RPMI7951 (cell line): ENCODE measurements at places on chromosomes 12 and 14. TPM values are rescaled to one million over a fixed set of nuclear protein-coding genes. Genes with fewer than 3 reads are reported as not detected.

MYF6 gene
- total RNA-seq = not detected in 2 replicates

TAS2R7 gene
- not detected in 2 replicates for total RNA-seq

KRT73 gene
- total RNA-seq = not detected in 2 replicates

UBR7 gene
- total RNA-seq = 59.6 and 71.9 TPM in 2 replicates

DGLUCY gene
- total RNA-seq = 13.6 and 15.6 TPM in 2 replicates

- DNase-seq = no peak
Measured at GRCh38 chr12:127143020-127143419, 1124.0 kb upstream of the TMEM132C start.

DNA sequence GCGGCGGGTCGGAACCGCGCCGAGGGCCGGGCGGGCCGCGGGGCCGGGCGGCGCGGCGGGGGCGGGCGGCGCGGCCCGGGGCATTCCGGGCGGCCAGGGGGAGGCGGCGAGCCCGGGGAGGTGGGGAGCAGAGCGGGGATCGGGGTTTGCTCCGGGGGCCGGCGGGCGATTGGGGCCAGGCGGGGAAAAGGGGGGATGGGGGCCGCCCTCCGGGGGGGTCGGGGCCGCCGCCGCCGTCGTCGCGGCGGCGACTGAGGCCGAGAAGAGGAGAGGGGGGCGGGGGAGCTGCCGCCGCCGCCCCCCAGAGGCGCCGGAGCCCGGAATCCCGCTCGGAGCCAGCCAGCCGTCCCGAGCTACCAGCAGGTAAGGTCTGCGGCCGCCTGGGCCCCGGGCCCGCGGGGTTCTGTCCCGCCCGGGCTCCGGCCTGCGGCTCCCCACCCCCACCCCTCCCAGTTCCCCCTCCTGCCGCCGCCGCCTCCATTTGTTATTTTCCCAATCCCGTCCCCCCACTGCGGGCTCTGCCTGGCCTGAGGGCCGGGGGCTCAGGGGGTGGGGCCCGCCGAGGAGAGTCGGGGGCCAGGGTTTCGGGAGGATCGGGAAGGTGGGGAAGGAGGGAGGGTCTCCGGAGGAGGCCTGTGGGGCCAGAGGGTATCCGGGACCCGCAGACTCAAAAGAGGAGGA, 403 bp downstream of the ATN1 start:
- DNase-seq = no peak

DNA sequence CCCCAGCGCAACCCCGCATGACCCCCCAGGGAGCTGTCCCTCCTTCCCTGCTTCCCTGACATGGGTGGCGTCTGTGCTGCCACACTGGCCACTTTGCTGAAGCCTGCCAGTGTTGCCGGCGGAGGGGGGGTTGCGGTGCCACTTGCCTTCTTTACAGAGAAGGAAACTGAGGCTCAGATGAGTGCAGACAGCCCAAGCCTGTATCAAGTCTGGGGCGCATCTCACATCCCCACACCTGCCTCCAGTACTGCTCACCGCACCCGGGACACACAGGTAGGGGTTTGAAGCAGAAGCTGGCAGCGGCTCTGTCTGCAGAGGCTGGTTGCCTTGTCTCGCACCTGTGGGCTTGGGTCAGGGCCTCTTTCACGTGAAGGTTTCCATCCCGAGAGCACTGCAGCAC, 104.7 kb upstream of the RTL1 start:
- no peak for DNase-seq

GRCh38 chr12:92582893-92583292, 119.9 kb upstream of the PLEKHG7 start:
- no peak for DNase-seq

DNA sequence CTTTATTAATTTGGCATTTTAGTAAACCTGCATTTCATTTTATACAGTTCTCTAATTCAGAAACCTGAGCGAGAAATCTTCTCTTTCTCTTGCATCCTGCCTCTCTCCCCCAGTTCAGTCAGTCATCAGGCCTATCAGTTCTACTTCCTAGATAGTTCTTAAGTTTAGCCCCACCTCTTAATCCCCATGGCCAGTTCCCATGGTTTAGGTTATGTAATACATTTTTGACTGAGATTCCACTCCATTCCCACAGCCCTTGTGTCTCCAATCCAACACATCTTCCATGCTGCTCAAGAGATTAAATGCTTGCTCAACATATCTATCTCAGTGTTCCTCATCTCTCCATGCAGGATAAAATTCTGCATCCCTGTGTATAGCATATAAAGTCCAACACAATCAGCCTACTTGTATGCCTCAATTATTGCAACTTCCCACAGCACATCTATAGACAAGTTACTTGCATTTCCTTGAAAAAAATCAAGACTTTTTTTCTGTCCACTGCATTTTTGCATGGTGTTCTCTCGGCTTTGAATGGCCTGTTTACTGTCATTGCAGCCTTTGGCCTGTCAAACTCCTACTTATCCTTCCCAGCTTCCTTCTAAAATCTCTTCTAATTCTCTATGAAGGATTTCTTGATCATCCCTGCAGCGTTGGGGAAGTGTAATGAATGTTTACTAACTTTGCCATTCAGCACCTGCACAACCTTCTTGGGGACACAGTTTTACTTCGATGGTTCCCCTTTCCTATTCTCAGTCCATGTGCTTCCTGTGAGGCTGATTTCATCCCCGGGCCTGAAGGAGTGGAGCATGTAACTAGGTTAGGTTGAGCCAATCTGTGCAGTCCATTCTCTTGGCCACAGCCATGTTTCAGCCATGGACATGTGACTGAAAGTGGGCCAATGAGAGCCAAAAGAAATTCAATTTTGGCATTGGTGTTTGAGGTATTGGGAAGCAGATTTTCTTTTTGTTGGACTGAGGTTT, 80.8 kb downstream of the DACT1 start:
- no peak for DNase-seq

DNA sequence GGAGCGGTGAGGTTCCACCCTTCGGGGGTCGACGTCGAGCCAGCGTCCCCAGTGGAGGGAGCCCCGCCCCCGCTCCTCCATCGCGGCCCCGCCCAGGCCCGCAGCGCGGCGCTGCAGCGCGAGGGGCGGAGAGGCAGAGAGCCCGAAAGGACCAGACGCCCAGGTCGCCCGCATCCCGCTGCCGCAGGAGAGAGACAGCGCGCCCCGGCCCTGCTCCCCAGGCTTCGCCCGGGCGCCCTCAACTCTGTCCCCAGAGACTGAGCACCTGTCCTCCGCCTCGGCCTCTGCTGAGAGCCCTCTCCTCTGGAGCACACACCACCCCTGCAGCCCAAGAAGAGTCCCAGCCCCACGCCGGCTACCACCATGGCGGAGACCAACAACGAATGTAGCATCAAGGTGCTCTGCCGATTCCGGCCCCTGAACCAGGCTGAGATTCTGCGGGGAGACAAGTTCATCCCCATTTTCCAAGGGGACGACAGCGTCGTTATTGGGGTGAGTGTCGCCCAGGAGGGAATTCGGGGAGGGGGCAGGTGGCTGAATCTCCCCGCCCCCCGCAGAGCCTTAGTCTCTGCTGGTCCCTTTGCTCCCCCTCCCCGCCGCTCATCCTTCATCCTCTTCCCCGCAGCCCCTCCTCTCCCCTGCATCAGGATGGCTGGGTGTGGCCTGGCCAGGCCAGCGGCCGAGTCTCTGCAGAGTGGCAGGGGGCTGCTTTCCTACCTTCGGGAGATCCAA, at the start of gene KIF5A:
TSS of gene KIF5A (plus strand) at position 136 of the 732 bp plus-strand sequence. CDS start at position 364, 228 bp downstream.
- peak; percentile 29 for DNase-seq

DNA sequence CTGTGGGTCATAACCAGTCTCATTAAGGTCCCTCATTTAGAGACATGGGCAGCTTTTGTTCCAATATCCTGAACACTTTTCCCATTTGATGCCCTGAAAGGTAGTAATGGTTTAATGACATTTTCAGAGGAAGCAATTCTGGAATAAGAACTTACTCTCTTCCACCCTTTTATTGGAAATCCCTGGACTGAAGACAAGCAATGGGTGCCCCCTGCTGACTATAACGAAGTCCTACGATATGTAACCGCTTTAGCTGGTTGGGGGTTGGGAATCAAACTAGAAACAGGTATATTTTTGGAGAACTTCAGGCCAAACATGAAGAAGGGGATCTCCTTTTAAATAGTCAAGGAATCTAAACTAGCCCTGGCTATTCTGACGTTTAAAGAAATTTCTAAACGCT, 20.5 kb downstream of the SARNP start:
- peak; percentile 25 for DNase-seq

GRCh38 chr12:71786829-71787228, 32.2 kb downstream of the RAB21 start:
- no peak for DNase-seq

DNA sequence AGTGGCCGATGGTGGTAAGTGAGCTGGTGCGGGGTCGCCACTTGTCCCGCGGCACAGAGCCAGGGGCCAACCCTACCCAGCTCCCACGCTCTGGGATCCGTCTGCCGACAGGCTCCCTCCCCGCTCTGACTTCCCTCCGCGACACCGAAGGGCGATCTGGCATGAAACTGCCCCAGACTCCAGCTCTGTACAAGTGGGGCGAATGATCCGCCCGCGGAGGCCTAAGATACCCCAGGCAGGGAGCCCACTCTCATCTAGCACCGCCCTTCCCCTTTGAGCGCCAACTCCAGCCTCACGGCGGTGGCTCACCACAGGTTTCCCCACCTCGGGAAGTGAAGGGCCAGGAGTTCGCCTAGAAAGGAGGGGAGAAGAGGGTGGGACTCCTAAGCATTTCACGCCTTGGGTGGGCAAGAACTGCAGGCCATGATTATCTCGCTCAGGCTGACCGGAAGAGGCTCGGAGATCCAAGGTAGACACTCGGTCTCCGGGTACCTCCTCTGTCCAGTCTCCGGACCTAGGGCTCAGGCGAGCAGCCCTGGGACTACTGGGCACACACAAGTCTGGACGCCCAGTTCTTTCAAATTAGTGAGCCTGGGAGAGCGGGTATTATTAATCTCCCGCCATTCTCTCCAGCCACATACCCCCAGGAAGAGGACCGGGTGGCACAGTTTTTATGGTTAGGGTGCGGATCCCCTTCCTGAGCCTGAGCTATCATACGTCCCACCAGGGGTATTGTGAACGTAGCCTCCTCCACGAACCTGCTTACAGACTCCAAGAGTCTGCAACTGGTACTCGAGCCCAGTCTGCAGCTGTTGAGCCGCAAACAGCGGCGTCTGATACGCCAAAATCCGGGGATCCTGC, 849 bp downstream of the WNT1 start:
- no peak for DNase-seq

DNA sequence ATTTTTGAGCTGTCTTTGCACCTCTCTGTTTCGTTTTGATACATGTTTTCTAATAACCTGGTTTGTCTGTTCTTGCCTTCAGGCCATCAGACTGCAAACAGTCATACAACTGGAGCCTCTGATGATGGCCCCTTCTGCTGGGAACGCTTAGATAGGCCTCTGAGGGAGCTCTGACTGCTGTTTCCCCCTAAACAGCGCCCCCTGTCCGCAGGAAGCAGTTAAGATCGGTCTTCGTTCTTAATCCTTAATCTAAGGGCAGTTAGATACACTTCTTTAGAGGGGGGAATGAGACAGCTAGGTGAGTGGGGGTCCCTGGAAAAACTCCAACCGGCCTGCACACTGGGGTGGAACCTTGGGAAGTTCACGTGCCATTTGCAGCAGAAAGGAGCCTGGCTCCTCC, 1338.8 kb upstream of the SEL1L start:
- no peak for DNase-seq

DNA sequence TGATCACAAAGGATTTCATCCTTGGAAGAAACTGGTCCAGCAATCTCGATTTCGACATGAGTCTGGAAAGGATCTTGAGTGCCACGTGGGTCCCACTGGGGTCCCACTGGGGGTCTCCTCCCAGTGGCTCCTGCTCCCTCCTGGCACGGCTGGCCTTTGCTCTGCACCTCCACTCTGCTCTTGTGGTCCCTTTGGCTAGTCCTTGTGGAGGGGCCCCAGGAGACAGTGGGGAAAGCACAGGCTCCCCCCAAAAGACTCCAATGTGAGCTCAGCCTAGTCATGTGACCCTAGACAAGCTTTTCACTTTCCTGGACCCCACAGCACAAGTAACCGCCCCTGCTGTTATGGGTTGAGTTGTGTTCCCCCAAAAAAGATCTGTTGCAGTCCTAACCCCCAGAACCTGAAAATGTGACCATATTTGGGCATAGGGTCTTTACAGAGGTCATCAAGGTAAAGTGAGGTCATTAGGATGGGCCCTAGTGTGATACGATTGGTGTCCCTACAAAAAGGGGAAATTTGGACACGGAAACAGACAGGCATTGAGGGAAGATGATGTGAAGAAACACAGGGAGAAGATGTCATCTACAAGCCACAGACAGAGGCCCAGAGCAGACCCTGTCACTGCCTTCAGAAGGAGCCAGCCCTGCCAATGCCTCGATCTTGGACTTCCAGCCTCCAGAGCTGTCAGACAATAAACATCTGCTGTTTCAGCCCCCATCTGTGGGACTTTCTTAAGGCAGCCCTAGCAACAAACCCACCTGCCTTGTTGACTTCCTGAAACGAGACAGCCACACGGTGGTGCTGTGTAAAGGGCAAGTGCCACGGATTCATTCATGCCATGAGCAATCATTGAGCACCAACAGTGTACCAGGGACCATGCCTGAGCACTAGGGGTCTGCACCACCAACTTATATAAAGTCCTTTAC, 23.8 kb upstream of the PPP2R5C start:
- no peak for DNase-seq

- DNase-seq = no peak
Measured at GRCh38 chr12:99367181-99367580, 280.4 kb upstream of the GARIN6 start.

DNA sequence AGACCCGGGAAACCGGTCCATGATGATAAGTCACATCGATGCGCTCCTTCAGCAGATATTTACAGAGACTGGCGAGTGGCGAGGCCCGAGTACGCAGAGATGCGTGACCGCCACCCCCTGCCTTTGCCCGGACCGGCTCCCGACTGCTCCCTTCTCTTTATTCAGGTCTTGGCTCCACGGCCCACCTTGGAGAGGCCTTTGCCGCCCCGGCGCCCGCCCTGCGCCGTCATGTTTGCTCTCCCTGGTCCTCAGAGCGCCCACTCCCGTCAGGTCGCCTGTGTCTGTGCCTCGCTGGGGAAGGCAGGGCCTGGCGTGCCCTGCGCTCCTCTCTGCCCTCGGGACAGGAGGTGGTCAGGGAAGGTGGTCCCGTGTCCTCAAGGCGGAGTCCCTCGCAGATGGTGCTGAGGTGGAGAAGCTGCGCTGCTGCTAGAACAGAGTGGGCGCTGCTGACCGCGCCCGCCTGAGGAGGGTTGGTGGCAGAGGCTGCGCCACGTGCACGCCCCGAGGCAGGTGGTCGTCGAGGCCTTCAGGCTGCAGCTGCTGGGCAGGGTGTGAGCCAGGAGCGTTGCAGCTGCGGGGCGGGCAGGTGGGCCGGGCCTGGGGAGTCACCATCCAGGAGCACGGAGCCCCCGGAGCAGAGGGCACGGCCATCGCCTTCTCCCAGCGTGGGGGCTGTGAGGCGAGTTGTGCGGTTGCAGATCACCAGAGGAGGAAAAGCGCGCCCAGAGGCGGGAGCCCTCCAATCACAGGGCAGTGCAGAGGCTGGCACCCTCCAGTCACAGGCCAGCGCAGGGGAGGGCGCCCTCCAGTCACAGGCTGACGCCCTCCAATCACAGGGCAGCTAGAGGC, 27.2 kb downstream of the DDX51 start:
- no peak for DNase-seq
